ENCODE measurements at places on chromosomes 1 and 21.

DNA sequence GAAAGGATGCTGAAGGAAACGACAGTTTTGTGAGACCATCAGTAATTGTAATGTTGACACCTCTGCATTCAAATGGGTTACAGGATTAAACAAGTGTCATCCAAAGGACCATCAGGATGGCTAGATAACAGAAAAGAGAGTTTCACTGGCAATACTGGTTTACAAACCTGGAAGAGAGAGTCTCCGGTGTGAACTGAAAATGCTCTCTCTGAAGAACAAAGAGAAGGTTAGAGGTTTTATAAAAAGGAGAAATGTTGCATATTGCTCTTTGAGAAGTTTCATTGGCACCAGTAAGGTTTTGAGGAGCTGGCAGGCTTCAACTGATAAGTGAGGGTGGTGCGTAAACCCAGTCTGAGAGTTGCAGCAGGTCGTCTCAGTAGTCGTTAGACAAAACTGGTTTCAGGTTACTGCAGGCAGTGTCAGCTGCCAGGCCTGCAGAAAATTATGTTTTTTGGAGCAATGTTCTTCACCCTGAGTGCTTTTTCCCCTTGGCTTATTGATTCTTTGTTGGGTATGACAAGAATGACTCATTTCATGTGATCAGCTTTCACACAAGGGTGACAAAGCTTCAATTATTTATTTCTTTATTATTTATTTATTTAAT, 42.2 kb downstream of the KCNK1 start:
- DNase-seq, result no peak

DNA sequence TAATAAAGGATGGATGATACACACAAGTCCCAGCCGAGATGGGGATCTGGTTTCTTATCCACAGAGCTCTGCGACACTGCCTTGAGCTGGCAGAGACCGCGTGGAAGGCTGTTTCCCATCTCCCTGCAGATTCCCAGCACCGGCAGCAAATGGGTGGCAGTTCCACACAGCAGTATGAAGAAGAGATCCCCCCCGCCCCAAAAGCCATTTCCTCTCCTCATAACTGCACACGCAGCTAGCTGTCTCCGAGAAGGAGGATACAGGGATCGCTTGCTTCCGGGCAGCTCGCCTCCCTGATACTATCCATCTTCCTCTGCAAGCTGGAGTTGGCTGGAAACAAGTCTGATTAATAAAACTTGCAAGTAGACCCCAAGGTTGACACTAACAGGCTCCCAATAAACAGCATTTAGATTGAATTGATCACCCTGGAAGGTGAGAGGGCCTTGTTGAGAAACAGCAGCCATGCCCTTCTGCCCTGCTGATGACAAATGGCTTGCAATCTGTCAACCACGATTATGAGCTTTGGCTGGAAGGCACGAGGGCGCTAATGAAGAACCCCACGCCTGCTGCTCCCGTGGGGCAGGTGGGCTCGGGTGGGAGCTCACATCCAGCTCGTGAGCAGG, 642.3 kb downstream of the AJAP1 start:
- DNase-seq, result no peak

DNA sequence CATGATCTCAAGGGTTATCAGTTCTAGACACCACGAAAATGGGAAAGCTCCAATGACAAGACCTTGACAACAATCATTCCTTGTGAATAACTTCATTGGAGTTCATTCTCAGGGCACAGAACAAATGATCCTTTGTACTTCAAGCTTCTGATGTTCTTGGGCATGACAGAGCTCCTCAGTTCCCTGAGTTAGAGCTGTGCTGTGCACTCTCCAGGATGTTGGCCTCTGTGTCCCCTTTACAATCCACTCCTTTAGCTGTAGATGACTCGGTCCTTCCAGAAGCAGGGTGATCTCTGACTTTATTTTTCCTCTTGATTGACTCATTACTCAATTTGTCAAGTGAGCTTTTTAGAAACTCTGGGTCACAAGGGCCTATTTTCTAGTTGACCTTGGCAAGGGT, 3.9 kb upstream of the FAM78B start:
- no peak for DNase-seq

- DNase-seq, result no peak
Observed at GRCh38 chr1:172670791-172671190, 11.9 kb downstream of the FASLG start.

DNA sequence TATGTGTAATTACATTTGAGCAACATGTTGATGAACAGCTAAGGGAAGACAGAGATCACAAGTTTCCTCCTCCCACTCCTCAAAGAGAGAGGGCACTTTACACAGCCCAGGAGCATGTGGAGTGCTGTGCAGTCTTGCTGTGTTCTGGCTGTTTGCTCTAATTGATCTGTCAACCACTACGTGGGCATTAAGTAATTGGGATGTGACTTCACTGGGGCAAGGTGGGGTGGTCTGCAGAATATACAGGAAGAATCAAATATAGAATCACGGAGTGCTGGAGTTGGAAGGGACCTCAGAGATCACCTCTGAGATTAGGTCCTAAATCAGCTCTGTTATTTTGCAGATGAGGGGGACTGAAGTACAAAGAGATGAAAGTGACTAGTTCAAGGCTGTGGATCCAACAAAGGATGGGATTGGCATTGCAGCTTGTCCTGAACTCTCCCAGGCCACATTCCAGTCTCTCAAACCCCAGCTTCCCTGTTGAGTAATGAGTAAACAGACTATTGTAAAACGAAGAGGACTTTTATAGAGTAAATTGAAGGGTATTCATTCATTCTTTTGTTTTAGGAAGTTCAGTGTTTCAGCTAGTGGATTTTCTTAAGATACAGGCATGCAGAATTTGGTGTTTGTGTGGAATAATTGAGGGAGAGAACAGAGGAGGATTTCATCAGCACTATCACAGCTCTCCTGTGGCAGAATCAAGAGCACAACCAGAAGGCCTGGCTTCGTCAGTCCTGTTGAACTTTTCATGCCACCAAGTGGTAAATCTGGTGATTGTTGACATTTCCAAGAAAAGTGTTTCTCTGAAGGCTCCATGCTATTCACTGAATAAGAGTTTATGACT, 22.4 kb downstream of the NOS1AP start:
- DNase-seq, result no peak

- DNase-seq, result no peak
Observed at GRCh38 chr1:36284061-36284460, 22.1 kb upstream of the SH3D21 start.

DNA sequence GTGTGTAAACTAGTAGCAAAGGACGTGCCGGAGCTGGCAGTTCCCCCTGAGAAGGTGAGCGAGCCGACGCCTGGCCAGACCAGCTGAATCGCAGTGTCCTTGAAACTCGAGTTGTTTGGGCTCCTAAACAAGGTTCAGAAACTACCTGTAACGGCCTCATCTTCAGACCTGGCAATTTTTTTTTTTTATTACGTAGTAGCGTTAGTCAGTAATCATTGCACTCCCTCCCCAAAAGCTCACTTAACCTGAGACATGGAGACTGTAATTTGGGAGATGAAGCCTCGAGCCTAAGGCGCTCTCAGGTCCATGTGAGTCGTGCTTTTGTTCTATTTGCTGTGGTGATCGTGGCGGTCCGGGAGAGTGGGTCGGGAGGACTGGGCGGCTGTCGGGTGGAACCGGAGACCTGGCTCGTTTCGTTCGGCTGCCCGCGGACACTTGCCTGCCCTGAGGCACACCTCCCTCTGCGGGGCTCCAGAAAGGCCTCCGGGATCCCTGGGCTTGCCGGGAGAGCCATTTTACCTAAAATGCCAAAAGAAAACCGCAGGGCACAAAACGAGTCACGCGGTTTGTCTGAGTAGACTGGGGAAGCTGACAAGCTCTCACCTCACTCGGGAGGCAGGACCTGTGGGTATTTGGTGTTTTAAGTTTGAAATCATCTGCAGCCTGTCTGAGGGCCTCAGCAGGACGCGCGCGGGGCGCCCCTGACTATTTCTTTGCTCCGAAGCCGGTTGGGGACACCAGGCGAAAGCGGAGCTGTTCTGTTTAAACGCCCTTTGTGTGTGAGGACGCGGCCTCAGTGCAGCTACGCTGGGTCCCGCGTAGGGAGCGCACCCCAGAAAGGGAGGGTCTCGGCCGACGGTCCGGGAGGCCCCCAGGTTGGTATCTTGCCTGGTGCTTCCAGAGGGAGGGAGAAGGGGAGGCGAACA, 722 bp downstream of the LHX8 start:
- DNase-seq, result no peak

GRCh38 chr1:212920896-212921295, 29.4 kb upstream of the VASH2 start:
- DNase-seq, result no peak

DNA sequence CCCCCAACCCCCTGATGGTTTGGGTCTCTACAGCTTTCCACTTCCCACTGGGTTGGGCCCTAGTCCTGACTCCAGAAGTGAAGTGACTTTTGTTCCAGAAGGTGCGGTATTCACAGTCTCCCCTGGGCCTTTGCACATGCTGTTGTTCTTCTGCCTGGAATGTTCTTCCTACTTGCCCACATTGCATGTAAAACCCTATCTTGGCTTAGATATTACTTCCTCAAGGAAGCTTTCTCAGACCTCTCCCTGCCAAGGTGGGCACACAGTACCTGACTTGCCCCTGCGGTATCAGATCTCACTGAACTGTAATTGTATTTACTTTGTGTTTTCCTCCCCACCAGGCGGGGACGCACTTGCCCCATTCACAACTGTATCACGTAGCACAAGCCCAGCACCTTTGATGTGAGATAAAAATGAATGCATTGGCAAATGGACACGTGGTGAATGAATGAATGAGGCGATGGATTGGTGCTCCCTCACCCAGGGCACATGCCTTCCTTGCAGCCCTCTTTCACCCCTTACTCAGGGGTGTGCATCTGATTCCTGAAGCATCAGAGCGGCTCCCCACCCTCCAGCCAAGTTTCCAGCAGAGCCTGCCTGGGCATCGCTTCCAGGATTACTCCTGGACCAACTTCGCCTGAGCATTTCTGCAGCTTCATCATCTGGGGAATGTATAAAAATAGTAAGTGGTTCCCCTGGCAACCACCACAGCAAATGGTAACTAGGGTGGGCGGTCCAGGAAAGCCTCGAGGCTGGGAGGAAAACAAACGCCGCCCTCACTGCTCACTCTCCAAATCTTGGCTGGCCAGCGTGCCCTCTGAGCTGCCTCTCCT, 19.8 kb downstream of the NENF start:
- no peak for DNase-seq

DNA sequence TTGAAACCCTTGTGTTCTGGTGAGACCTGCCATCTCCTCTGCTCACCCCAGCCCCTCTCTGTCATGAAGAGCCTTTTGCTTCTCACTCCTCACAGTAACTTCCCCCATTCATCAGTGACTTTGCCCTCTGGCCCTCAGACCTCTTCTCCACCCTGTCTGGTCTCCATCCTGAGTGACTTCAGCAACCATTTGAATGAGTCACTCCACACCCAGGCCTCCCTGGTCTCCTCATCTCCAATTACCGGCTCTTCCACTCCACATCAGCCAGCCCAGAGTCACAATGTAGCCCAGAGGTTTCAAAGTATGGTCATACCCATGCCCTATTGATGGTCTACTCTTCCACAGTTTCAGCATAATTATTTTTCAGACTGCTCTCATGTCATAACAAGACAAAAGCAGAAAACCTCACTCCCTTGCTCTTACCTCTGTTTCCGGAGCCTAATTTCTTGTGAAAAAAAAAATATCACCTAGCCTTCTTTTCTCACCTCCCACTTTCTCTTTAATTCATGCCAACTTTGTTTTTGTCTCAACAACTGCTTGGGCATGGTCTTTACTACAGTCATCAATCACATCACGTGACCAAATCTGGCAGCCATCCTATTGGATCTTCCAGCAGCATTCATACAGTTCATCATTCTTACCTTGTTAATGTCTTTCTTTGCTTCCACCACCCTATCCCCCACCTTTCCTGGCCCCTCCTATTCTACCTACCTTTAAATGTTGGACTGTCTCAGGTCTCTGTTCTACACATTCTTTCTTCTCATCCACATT, 35.6 kb upstream of the NEK7 start:
- DNase-seq, result no peak

- DNase-seq, result no peak
Observed at GRCh38 chr1:31521761-31522555, 54.4 kb upstream of the TINAGL1 start.

- peak; percentile 14 for DNase-seq
Observed at GRCh38 chr1:225454733-225455132, 26.9 kb upstream of the LBR start.

DNA sequence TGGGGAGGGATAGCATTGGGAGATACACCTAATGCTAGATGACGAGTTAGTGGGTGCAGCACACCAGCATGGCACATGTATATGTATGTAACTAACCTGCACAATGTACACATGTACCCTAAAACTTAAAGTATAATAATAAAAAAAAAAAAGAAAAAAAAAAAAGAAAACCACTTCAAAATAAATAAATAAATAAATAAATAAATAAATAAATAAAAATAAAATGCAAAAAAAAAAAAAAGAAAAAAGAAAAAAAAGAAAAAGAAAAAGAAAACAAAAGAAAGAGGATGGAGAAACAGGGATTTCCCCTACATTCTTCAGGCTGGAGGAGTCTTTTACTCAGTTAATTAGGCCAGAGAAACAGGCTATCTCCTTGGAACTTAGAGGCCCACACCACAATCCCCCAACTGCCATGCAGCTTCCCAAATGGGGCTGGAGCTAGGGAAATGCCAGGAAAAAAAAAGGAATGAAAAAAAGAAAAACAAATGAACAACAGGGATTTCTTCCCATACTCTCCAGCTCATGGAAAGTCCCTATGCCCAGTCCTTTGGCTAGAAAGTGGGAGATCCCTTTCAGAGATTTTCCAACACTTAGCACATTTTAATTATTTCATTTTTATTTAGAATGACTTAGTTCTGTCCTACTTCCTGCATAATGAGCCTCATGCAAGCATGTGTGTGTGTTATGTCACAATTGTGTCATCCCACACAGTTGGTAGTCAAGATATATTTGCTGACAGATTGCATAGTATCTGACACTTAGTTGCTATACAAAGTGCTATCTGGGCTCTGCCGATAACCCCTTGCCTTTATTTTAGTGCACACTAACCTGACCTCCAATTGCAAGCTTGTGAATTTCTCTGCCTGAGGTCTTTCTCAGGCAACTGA, 486.4 kb downstream of the PLPP3 start:
- DNase-seq, result no peak

DNA sequence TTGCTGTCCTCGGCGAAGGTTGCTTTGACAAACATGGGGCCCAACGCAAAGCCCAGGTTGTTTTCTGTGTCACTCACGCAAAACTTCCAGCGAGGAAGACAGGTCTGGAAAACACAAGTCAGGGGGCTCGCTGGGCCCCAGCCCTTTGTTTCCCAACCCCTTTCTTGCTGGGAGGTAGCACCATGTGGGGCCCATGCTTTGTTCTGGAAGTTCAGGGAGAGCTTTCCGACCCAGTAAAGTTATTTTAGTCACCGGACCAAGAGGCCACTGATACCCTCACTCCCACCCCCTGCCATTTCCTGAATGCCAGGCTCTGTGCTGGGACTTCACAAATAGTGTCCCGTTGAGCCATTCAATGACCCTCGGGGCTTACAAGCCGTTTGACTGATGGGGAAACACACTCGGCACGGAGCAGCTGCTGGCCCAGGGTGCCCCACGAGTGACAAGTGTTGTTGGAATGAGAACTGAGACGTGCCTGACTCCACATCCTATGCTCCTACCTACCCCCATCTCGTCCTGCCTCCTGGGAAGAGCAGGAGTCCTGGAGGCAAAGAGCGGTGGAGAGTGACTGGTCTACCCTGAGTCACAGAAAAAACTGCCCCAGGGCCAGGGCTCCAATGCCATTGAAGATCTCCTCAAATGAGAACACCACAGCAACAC, 52.0 kb downstream of the ECE1 start:
- DNase-seq, result no peak

- DNase-seq, result no peak
Observed at GRCh38 chr1:218424502-218424901, 79.4 kb downstream of the TGFB2 start.

Measured in transverse colon (tissue), 4 donors.